ENCODE measurements at places on chromosomes 7 and 10.
A peak's percentile ranks its signal among the peaks of the same experiment; 100 is the strongest.

- DNase-seq, result no peak
Measured at GRCh38 chr10:98832196-98832595, 385.5 kb upstream of the HPS1 start.

- DNase-seq, result no peak
Measured at GRCh38 chr7:152709287-152710152, 33.6 kb upstream of the XRCC2 start.

DNA sequence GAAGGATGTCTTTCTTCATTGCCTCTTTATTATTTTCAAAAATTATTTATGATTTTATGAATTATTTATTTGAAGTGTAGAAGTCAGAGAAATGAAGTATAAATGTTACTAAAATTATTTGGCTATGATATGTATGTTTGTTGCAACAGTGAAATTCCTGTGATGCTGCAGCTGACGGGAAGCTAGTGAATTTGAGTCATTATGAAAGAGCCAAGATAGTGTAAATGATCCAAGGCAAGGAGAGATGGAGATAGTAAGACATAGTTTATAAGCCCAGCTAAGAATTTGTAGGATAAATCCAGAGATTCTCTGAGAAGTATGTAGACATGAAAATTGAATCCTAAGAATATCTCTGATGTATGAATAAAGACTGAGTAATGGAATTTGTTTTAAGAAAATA lies 30.8 kb downstream of the CASD1 start:
- no peak for DNase-seq

DNA sequence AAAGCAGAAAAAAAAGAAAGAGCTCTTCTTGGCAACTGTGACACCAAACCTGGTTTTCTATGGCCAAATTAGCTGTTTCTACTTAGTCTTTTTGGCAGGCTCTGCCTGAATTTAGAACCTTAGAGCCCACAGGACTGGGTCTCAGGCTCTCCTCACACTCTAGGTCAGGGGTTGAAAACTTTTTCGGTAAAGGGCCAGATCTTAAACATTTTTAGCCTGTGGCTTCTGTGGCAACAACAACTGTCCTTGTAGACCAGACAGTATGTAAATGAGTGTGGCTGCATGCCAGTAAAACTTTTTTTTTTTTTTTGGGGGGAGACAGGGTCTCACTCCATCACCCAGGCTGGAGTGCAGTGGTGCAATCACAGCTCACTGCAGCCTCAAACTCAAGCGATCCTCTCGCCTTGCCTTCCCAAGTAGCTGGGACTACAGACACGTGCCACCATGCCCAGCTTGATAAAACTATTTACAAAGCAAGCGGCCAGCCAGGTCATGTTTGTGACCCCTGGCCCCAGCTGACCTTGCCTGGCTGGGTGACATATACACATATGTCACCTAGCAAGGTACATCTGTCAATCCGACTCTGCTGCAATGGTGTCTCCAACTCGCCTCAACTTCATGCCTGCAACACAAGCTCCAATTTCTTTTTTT lies 17.4 kb downstream of the KPNA7 start:
- no peak for DNase-seq

DNA sequence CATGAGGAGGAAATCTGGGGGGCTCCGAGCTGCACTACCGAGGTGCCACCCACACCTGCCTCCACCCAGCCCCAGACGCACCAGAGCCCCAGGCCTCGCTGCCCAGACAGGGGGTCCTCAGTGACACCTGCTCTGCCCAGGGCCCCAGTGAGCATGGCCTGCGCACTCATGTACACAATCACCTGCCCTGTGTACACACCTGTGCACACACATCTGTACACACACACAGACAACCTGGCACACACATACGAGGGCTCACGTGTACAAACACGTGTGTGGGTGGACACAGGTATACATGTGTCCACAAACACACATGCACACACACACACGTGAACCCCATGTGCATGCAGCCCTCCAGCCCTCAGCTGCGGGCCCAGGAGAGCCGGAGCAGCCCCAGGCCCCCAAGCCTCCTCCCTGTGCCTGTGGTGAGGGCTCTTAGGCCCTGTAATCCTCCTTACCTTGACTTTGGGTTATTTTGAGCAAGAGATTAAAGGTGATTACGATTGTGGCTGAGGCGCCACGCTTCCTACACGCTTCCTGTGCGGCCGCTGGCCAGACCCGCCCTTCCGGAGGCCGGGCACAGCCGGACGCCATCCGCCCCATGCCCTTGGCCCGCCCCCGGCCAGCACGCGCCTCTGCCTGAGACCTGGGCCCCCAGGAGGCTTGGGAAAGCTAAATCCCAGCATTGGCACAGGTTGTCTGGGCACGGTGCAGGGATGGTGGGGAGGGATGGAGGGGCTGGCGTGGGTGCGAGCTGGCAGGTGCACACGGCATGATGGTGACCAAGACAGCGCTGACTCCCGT lies 71.9 kb downstream of the ELFN1 start:
- DNase-seq, result no peak

DNA sequence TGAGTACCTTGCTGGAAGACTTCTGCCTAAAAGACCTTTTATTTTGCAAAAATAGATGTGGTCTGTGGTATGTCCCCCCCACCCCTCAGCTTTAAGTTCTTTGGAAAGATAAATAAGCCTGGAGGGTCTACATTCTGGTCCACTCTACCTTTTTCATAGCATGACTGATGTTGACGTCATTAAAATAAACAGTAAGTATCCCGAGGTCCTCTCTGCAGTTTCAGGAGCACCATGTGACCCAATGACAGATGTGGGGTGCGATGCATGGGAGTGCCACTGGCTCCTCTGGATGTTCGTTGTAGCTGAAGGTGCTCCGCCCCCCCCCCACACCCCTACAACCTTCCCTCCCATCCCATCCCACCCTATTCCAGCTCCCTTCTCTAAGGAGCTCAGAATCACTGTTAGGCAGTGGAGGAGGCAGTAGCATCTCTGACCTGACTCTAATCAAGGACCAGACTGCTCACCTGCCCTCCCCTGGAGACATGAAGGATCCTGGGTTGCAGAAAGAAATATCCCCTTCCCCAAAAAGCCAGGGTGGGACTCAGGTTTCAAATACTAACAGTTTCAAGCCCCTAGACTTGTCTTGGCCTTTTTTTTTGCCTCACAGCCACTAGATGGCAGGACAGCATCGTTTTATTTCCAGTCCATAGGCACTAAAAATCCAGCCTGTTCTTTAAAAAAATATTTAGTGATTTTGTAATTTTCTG lies 25.1 kb downstream of the CASP7 start:
- no peak for DNase-seq

GRCh38 chr10:22475651-22476600 lies 130.6 kb downstream of the SPAG6 start:
- DNase-seq, result peak; percentile 60

- no peak for DNase-seq
Measured at GRCh38 chr10:121468726-121469125, 129.5 kb downstream of the FGFR2 start.

GRCh38 chr10:49560526-49560925 lies 21.6 kb upstream of the ERCC6 start:
- no peak for DNase-seq

GRCh38 chr7:76020031-76020714 lies 25.8 kb upstream of the TMEM120A start:
- peak; percentile 87 for DNase-seq

DNA sequence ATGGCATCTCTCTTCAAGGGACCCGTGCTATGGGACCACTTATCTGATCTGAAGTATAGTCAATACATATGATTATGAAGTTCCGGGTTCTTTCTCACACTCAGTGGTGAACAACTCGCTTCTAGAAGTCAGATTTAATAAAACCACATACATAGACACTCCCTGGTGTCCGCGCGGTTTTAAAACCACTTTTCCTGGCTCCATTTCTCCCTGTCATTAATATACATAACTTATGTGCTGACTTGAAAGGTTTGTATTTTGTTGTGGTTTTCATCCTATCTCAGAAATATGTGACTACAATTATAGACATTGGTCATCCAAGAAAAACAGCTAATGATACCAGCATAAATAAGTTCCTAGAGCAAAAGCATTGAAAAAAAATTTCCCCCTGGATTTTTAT lies 34.0 kb downstream of the SVIL start:
- DNase-seq, result no peak

DNA sequence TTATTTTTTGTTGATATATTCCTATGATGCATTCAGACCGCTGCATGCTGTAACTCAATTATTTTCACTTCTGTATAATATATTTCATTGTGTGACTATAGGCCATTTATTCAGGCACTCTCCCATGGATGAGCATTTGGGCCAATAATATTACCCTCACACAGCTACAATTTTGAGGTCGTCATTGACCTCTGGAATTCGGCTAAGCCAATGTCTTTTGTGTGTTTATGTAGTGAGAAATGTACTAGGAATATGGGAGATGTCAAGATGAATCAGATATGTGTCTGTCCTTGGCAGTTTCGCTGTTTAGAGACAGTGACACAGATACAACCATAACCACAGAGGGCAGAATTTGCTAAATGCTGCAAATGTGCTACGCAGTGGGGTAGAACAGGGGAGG lies 474.2 kb downstream of the ADRA2A start:
- no peak for DNase-seq

GRCh38 chr10:43905512-43906236 lies 257.0 kb upstream of the ZNF32 start:
- no peak for DNase-seq

DNA sequence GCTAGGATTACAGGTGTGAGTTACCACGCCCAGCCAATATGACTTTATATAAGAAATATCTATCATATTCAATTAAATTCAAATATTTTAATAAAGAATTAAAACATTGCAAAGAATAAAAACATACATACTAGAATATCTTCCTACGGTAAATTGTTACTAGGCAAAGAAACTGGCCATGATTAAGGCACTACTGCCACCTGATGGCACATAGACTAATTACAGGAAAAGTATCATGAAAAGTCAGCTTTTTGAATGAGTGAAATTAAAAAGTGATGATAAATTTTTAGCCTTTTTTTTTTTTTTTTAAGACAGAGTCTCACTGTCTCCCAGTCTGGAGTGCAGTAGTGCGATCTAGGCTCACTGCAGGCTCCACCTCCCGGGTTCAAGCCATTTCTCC lies 30.9 kb downstream of the MRPS33 start:
- DNase-seq, result no peak

GRCh38 chr10:5565671-5566581 lies 41.2 kb downstream of the CALML3 start:
- peak; percentile 45 for DNase-seq

- DNase-seq, result no peak
Measured at GRCh38 chr10:13890233-13891127, 303.7 kb downstream of the PRPF18 start.

GRCh38 chr7:31087351-31087750 lies 35.2 kb downstream of the ADCYAP1R1 start:
- no peak for DNase-seq

GRCh38 chr10:86671985-86672710 lies 3.8 kb downstream of the LDB3 start:
- no peak for DNase-seq

DNA sequence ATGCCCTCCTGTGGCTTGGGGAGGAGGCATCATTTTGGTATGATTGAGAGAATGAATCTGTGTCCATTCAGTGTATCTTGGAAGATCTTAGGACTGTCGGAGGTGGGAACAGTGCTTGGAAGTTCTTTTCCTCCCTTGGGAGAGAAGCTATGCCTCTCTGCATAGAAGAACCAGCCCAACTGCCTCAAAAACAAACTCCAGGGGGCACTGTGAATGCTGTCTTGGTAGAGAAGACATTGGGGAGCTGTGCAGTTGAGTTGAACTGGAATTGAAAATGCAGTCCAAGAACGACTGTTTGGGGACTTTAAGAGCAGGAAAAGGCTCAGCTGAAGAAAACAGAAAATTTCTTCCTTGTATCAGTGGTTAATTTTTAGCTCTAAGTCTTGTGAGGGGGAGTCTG lies 4.9 kb upstream of the GJD4 start:
- DNase-seq, result no peak

DNA sequence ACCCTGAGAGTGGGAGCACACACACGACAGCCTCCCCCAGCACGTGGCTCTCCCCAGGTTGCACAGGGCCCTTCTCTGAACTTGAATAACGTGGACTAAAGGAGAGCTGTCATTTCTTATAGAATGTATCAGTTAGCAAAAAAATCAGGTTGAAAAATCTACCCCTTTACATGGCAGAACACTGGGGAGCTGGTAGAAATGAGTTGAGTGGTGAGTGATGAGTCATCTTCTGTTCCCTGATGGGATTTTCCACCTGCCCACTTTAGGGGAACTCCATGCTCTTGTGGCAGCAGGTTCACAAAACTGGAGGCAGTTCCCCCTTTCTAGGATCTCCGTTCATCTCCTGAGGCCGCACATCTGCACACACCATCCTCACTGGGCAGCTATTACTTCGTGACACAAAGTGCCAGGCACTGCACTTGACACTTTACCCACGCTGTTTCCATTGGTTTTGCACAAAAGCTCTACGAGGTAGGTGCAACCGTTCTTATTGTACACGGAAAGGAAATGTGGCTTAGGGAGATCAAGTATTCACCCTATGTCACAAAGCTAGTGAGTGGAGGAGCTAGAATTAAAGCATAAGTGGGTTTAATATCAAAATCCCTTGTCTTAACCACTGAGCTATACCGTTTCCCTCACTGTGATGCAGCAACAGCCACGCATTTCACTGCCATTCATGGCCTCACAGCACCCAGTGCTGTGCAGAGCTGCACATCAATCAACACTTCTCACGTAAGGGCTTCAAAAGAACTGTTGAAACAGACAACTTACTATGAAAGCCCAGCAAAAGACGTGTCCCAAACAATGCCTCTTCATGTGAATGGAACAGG lies 80.2 kb downstream of the RNF216 start:
- DNase-seq, result no peak

DNA sequence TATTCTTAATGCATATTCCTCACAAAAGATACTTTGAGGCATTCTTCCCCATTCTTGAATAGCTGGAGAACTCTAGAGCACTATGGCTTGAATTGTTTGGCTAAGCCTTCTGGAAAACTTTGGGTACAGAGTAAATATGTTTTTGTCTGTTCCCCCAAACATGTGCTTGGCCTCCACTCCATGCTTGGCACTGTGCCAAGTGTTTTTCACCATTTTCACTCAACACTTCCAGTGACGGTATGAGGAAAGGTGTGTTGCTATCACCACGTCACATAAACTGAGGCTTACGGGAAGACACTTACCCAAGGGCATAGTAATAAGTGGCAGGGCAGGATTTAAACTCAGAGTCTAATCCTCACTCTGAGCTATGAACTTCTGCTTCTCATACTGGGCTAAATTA lies 318.2 kb downstream of the WDR11 start:
- no peak for DNase-seq

- no peak for DNase-seq
Measured at GRCh38 chr10:34486008-34486407, 329.1 kb downstream of the PARD3 start.

GRCh38 chr10:132229834-132230556 lies 43.2 kb downstream of the DPYSL4 start:
- DNase-seq, result no peak

DNA sequence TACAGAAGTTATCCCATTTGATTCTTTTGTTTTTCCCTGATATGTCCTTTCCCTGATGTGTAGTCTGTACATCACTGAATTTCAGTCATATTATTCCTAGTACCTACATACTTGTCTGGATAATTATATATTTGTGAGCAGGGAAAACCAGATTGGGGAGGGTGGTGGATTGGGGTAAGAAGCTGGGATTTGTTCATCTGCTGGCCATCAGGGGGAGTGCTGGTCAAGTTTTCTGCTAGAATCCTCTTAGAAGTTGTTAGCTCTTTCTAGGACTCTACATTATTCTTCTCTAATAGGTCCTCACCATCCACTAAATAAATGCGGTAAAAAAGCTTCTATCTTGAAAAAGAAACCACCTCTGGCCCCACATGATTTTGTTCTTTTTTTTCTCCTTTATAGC lies 232.7 kb upstream of the TAC1 start:
- DNase-seq, result no peak

Measured in sciatic nerve (tissue), 2 donors.